ENCODE measurements at places on chromosomes 4 and X.

GRCh38 chr4:66591968-66592367 lies 921.7 kb upstream of the EPHA5 start:
- no peak for DNase-seq

DNA sequence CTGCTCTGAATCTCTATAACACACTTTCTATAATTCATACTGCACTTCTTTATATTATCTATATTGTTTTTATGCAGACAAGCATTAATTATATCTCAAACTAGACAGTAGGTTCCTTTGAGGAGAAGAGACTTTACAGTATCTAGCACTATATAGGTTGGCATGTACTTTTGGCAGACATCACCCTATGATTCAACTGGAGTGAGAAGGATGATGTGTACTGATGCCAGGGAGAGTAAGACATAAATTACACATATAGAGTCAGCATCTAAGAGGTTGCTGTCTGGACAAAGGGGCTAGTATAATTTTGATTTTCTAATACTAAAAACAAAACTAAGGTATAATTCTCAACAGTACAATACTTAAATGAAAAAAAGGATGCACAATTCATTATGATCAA lies 5.1 kb upstream of the RBM41 start:
- DNase-seq = no peak

GRCh38 chr4:141580523-141580922 lies 55.9 kb upstream of the IL15 start:
- no peak for DNase-seq

GRCh38 chr4:82138374-82138773 lies 235.4 kb downstream of the HNRNPD start:
- no peak for DNase-seq

DNA sequence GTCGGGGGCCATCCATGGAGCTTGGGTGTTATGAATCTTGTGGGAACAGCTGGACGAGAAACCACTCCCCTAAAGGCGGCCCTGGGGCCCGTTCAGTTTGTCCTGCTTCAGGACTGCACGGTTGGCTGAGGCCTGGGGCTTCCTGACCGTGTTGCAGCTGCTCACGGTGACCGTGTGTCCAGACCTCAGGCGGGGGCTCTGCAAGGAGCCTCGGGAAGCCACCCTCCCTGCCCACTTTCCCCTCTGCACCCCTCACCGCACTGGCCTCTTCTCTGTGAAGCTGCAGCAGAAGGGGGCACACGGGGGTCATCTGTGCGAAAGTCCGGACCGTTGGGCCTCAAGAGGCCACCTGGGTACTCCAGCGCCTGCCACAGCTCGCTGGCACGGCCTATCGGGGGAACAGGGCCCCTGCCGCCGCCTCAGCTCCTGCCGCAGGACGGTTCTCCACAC lies 29.4 kb downstream of the UVSSA start:
- no peak for DNase-seq

GRCh38 chrX:641671-642435 lies 11.3 kb downstream of the SHOX start:
- DNase-seq = no peak

DNA sequence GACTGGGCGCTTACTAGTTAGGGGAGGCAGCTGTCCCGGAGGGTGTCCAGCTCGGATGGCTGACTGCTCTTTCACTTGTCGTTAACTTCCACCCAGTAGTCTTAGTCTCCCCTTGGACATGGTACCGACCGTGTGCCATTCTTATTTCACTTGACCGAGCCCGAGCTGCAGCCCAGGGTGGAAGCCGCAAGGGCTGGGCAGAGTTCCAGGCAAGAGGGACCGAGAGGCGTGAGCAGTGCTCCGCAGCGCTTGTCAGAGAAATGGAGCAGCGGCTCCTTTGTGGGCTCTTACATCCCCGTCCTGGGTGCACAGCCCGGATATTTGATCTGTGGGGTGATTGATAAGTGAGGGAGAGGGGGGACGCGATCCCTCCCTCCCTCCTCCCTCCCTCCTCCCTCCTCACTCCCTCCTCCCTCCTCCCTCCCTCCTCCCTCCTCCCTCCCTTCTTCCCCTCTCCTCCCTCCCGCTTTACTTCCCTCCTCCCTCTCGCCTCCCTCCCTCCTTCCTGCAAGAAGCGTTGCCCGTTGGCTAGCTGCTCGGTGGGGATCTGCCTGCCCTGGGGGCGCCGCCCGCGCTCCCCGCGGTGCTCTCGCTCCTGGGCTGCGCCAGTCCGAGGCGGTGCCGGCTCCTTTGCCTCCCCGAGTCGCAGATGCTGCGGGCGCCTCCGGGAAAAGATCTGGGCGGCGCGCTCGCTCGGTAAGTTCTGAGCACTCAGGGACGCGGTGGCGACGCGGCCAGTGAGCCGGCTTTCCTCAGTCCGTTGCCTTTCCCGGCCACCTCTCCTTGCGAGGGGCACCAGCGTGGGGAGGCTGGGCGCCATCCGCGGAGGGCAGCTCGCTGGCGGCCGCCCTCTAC lies at the start of gene SLITRK2:
SLITRK2 (plus strand) TSS at position 499 of the 855 bp plus-strand sequence. CDS start 4,597 bp downstream, outside the sequence.
- no peak for DNase-seq

GRCh38 chr4:140645196-140645595 lies 76.4 kb upstream of the UCP1 start:
- no peak for DNase-seq

GRCh38 chr4:183909801-183910200 lies 4.7 kb downstream of the STOX2 start:
- no peak for DNase-seq

DNA sequence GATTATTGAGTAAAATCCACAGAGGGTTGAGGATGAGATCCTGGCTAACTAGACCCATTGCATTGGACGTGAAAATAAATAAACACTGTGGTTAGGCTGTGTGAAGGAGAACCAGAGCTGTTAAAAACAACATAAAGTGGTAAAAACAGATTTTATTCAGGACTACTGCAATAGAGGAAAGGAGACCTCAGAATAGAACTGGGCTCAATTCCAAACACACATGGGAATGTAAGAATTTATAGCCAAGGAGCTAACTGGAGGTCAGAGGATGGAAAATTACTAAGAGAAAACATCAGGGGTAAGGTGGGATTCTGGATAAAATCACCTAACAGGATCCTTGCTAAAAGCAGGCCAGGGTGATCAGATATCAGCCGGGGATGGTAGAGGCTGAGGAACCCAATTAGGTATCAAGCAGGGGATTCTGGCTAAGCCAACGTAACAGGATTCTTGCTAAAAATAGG lies 112.4 kb downstream of the RNF150 start:
- DNase-seq = no peak

- no peak for DNase-seq
Measured at GRCh38 chrX:46953137-46953527, 40.9 kb downstream of the JADE3 start.

DNA sequence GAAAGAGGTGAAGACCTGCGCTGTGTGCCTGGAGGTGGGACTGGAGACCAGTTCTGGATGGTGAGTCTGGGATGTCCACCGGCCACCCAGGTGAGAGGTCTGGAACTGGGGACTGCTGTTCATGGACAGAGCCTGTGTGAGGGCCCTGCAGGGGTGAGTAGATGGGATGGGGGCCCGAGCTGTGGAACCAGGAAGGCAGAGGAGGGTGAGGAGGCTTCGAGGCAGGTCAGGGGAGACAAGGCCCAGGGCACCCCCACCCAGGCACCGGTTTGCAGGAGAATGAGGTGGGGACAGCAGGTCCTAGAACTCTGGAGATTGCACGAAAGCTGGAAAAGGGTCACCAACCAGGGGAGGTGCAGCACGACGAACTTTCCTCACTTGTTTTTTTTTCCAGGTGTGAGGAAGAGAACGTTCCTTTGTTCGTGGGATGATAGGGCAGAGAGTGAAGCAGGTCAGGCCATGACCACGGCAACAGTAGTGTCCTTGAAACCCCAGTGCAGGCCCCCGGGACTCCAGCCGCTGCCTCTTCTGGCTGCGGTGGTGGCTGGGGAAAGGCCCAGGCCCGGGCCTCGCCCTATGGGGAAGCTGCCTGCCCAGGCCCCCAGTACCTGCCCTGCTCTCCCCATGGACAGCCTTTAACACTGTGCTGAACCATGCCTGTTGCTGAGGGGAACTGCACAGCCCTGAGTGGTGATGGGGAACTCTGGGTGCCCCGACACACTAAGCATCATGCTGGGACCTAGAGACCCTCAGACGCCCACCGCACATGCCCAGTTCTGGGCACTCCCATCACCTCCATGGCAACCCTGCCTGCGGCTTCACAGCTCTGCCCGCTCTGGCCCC lies 22.9 kb downstream of the TNIP2 start:
- no peak for DNase-seq

DNA sequence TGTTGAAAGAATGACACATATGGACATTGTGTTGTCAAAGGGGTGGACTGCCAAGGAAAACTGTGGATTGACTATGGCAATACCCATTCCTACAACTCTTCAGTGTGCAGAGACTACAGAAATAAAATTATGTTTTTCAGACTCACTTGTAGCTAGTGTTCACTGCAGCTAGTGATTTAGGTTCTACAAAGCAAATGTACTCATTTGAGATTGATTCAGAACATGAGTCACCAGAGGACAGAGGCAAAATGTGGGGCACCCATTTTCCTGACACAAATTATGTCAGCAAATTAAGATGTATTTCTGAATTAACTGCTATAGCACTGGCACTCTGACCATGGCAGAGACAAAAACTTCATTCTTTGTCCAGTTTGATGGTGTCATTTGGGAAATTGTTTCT lies 40.7 kb downstream of the SPCS3 start:
- no peak for DNase-seq

DNA sequence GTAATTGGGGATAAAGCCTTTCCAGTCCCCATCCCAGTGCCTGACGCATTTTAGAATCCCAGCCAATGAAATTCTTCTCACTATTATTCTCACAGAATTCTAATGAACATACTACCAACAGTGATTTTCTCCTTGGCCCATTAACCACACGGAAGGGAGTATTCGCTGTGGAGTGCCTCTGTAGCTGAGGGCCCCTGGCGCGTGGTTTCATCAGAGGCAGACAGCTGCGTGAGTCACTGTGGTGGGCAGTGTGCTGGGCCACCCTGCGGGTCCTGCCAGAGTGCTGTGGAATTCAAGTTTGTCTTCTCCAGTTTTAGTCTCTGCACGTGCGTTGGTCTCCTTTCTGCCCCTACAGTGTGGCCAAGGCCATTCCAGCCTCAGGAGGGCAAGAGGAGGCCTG lies 335.4 kb upstream of the FAT1 start:
- DNase-seq = no peak

- no peak for DNase-seq
Measured at GRCh38 chrX:118603981-118604380, 108.4 kb downstream of the DOCK11 start.

DNA sequence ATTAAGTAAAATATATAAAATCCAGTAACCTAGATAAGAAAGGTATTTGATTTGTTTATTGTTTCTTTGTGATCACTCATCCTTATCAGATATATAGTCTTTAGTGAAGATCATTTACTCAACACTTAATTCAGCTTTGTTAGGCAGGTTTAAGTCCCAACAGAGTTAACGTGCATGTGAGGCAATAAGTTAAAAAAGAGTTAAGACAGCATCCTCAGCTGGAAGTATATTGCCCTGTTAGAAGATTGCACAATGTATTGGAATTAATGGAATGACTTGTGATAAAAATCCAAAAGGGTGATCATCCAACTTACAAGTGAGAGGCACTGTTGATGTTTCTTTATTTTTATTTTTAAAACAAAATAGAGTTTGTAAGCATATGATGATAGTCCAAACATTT lies 1162.1 kb downstream of the RAPGEF2 start:
- no peak for DNase-seq

DNA sequence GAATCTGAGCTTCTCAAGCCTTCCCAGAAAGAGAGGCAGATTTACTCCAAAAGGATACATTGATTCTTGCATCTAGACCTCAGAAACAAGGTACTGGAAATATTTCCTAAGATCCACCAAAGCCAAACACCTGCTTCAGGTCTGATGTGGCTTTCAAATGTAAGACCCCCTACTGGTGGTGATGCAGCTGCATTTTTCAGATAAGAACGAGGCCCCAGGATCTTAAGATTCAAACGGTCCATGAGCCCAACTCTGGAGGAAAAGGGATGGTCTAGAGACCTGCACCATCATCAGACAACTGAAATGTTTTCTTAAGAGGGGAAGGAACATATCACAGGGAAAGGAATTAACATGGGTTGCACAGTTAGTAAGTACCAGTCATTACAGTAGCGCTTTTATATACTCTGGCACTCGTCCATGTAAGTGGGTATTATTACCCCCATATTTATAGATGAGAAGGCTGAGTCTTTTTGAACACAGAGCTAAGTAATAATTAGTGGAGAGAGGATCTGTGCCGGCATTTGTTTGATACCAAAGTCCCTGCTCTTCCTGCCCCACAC lies 73.7 kb downstream of the LEF1 start:
- no peak for DNase-seq

GRCh38 chrX:17160975-17161374 lies 214.0 kb upstream of the NHS start:
- DNase-seq = no peak

DNA sequence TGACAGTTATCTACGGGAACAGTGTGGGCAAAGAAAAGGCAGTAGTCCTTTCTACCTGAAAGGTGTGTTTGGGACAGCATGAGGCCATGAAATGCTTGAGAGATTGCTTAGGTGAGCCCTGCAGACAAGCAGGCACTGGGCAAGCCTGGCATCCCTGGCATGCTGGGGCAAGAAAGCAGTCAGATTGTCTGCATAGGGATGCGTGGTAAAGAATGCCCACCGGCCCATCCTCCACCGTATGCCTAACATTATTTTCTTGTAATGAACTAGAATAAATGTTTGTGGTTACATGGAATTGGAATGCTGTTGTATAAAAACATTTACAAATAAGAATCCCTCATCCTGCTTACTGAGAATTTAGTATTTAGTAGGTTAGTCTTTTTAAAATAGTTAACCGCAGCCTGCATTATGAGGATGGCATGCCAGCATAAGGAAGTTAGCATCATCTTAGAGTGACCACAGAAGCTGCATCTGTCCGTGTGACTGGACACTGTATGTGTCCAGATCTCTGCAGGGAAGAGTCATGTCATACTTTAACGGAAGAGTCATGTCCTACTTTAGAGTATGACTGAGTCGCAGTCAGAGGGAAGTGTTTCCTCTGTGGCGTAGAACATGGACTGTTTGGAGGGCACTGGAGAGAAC lies 18.9 kb downstream of the ZBTB49 start:
- no peak for DNase-seq

DNA sequence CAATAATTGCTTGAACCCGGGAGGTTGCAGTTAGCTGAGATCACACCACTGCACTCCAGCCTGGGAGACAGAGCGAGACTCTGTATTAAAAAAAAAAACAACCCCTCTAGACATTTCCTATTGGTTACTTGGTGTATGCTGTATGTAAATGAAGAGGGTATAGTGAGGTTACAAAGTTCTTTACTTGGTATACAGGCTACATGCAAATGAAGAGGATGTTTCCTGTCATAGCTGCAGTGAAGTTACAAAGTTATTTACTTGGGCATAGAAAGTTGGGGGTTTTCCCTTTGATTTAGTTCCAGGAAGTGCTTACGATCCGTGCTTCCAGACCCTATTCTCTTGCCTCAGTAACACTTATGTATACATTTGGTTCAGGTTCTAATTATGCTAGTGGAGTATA lies 38.4 kb upstream of the CLNK start:
- no peak for DNase-seq

- no peak for DNase-seq
Measured at GRCh38 chr4:100566396-100566795, 48.6 kb upstream of the EMCN start.

DNA sequence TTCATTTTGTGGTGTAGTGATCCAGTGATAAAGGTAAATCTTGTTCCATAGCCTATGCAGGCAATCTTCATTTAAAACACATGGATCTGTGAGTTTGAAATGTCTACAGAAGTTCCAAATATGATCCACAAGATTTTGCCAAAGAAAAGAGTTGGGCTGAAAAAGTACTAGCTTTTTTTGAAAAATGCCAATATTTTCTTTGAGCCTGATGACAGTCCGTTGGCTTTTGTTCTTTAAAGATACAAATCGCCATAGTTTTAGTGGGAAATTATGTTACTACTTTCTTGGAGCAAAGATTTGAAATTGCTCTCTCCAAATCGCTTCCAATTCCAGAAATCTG lies 71.5 kb downstream of the HPGD start:
- no peak for DNase-seq
